Stimulated activated CD4-positive, alpha-beta T cell treated with anti-CD3 and anti-CD28 coated beads, Interleukin-12 subunit alpha, Interleukin-12 subunit beta, amount 100 ng/mL, for 48 hours (primary cell): ENCODE measurements at places on chromosomes 12 and 14.

DNA sequence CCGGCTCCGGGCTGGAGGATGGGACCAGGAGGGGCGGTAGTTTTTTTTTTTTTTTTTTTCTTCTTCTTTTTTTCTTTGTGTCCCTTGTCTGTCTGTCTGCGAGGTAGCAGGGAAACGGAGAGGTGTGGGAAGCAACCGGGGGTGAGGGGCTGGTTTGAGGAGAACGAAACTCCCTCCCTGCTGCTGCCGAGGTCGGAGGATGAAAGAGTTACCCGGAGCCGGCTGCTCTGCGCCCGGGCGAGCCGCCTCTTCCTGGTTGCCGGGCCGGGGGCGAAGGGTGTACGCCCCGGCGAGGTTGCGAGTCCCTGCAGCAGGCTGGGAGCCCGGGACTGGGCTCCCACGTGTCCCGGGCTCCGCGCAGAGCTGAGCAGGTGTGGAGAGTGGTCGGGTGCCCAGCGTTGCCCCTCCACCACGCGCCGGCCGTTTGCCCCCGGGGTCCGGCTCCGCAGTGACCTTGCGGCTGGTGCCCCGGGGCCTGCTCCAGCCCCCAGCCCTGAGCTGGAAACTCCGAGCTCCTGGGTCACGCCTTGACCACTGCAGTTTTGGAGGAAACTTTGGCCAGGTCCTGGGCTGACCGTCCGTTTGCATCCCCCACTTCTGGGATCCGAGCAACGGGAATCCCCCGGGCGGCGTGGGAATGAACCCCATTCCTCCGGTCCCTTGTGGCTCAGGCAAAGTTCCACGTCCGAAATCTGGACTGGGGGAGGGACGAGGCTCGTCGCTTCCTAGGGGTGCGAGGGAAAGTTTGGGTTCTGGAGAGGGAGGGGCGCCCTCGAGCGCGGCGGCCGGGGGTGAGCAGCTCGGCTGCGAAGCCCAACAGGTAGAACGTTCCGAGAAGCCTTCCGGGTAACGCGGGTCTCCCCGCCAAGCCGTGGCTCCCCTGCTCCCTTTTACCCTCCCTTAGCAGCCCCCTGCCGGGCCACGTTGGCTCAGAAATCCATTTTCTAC, 1.3 kb downstream of the CHST11 start:
- no peak for DNase-seq

DNA sequence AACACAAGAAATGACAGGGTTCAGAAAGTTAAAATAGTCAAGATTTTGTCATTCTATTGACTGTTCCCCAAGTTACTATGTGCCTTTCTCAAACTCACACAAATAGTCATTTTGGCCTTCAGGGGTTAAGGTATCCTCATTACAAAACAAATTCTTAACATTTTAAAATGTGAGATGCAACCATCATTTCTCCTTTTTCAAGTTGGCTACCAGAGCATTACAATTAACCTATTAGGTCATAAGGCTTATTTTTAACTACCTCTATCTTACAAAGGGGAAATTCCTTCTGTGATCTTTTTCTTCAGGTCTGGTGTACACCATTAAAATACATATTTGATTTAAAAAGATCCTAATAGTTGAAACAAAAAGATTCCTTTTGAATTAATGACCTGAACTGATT, 61.2 kb downstream of the SLC38A1 start:
- no peak for DNase-seq

- DNase-seq, result no peak
These were observed 526 bp downstream of the MLXIP start for GRCh38 chr12:122079033-122079531.

DNA sequence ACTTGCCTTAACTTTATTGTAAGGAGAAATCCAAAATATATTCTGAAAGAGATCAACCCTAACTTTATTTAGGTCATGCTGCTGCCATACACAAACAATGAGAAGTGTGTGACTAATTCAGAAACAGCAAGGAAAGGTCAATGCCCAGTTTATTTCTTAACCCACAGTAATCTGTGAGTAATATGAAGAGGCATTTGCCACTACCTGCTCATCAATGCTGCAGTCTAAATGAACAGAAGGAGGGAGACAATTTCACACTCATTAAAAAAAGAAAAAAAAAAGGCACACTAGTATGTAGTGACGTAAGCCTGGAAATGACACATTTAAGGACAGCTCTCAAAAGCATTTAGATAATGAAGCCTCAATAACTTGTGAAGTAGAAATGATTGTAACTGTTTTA, 90.5 kb upstream of the FOXN3 start:
- DNase-seq, result no peak

- DNase-seq, result no peak
These were observed 49.5 kb upstream of the STON2 start for GRCh38 chr14:81449576-81449975.

DNA sequence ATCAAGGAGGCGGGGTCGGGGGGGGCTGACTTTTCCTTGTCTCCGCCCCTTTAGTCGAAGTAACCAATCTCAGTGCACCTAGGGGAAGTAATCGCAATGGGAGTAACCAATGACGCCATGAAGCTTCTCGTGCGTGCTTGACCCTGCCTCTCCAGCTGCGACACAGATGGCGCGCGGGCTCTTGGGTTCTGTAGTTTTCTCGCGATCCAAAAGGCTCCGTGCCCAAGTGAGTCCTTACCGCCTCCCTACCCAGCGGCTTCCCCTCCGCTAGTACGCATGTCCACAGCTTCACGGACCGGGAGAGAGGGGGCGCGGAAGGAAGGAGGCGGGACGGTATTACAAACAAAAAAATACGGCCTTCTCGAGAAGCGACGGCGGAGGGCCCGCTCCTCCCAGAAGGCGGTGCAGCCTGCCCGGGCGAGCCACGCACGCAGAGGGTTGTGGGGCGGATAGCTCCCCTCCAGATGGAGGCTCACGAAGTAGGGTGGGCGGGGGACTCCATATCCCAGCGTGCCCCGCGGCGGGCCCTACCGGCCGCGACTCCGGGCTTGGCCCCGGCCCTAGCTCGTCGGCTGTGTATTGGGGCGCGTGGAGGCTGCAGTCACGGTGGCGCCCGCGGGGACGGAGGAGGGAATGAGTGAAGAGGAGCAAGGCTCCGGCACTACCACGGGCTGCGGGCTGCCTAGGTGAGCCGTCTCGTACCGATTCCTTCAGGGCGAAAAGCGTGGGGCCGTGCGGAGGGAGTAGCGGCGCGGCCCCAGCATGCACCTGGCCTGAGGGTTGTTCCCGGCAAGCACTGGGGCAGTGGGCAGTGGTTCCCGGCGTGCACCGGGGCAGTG, at the start of gene TARBP2:
Gene TARBP2, plus strand, starts transcription at position 508 of the 839 bp plus-strand sequence. Its CDS starts 126 bp downstream, at position 634.
- DNase-seq, result peak; percentile 89

DNA sequence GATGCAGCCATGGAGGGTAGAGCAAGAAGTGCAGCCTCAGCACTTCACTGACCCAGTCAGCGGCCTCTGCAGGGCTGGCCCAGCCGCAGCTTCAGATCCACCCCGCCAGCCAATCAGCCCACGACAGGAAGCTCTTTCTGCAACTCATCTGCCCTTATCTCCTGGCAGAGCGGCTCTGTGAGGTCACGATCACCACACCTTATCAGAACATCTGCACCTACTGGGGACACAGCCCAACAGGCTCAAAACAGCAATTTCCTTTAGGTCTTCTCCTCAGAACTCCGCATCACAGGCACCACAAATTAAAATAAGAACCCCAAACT, 287.3 kb downstream of the BCL11B start:
- DNase-seq, result peak; percentile 47

GRCh38 chr12:52949413-52950331, 754 bp downstream of the KRT18 start:
- DNase-seq, result no peak

- DNase-seq, result no peak
These were observed 109.3 kb upstream of the MYF6 start for GRCh38 chr12:80598004-80598606.

- no peak for DNase-seq
These were observed 28.9 kb upstream of the PPM1A start for GRCh38 chr14:60220084-60220483.

- no peak for DNase-seq
These were observed 163.6 kb upstream of the GSC start for GRCh38 chr14:94933486-94933885.

DNA sequence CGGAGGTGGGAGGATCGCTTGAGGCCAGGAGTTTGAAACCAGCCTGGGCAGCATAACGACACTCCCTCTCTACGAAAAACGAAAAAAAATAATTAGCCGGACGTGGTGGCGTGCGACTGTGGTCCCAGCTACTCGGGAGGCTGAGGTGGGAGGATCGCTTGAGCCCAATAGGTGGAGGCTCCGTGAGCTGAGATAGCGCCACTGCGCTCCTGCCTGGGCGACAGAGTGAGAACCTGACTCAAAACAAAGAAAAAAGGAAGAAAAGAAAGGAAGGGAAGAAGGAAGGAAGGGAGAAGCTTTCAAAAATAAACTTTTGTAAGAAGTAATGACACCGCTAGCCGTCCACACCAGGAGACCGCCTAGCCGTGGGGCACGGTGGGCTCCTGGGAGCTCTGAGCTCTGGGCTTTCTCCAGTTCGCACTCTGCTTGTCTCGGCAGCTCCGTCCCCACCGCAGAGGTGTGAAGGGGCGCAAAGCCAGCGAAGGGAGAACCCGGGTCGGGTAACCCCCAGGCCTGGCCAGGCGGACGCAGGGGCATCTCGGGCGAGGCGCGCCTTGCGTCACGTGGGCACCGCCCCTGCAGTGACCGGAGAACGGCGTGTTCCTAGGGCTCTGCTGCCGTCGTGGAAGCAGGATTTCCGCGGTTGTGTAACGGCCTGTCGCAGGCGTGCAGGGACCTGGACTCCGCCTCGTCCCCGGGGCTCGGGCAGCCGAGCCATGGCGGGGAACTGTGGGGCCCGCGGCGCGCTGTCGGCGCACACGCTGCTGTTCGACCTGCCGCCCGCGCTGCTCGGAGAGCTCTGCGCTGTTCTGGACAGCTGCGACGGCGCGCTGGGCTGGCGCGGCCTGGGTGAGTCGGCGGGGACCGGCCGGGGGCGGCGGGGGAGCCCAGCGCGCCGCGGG, at the start of gene IRAK3:
Gene IRAK3, plus strand, starts transcription at position 631 of the 902 bp plus-strand sequence. Its CDS starts 86 bp downstream, at position 717.
- no peak for DNase-seq

- no peak for DNase-seq
These were observed 9.8 kb upstream of the EML5 start for GRCh38 chr14:88802596-88802995.
